ENCODE measurements at places on chromosomes 13 and 19. TPM values are rescaled to one million over a fixed set of nuclear protein-coding genes. Genes with fewer than 3 reads are reported as not detected.

EVI5L gene
- total RNA-seq, result 16.5 TPM

PLPPR3 gene
- total RNA-seq, result 2.5 TPM

MCEMP1 gene
- not detected for total RNA-seq

TMEM221 gene
- 0.17 TPM for total RNA-seq

PCDH9 gene
- 0.26 TPM for total RNA-seq

SGCG gene
- total RNA-seq, result 1.5 TPM

NDUFS7 gene
- total RNA-seq, result 55.0 TPM

GJB6 gene
- total RNA-seq, result not detected

MBD3L2 gene
- total RNA-seq, result not detected

ZNF726 gene
- 0.51 TPM for total RNA-seq

NANOS2 gene
- total RNA-seq, result not detected

COL5A3 gene
- total RNA-seq, result 0.77 TPM

ACP4 gene
- total RNA-seq, result not detected

WDR87 gene
- not detected for total RNA-seq

IL12RB1 gene
- total RNA-seq, result under 0.01 TPM

RASA3 gene
- total RNA-seq, result 21.6 TPM

TEX29 gene
- 1.7 TPM for total RNA-seq

PTPRS gene
- total RNA-seq, result 136 TPM

PLEKHJ1 gene
- 46.0 TPM for total RNA-seq

FOXA3 gene
- total RNA-seq, result not detected

IL4I1 gene
- total RNA-seq, result 1.5 TPM

APOC1 gene
- total RNA-seq, result 8.0 TPM

KIRREL2 gene
- under 0.01 TPM for total RNA-seq

TTC9B gene
- total RNA-seq, result not detected

NPHS1 gene
- not detected for total RNA-seq

ATP1A3 gene
- total RNA-seq, result under 0.01 TPM

All from fibroblast of lung (primary cell).